Glutamatergic neuron (in vitro differentiated cells): ENCODE measurements at places on chromosomes 2 and 18. TPM values are rescaled to one million over a fixed set of nuclear protein-coding genes. Genes with fewer than 3 reads are reported as not detected.

DSG4 gene
- not detected for total RNA-seq

RGPD4 gene
- total RNA-seq = 0.12 TPM

CNGA3 gene
- 7.6 TPM for total RNA-seq

SEPTIN10 gene
- total RNA-seq = 75.2 TPM

ELAC1 gene
- total RNA-seq = 9.2 TPM

ANKRD53 gene
- 11.7 TPM for total RNA-seq
